T-cell (primary cell): ENCODE measurements at places on chromosomes 4 and X. TPM values are rescaled to one million over a fixed set of nuclear protein-coding genes. Genes with fewer than 3 reads are reported as not detected.
A peak's percentile ranks its signal among the peaks of the same experiment; 100 is the strongest.

Gene CXCL6
- total RNA-seq = not detected

GRCh38 chr4:109967798-109968520 lies 55.3 kb downstream of the EGF start:
- no peaks in the 10 kb centered on the region for H3K27me3 ChIP-seq
- H3K4me3 ChIP-seq = no peak overlapping the region
- peaks cover 5% of the 10 kb centered on the region for H3K4me1 ChIP-seq
- H3K36me3 ChIP-seq = no peaks in the 10 kb centered on the region
- no peak overlapping the region for H3K27ac ChIP-seq

- no peaks in the 10 kb centered on the region for H3K36me3 ChIP-seq
- H3K27ac ChIP-seq = no peak overlapping the region
- H3K4me3 ChIP-seq = no peak overlapping the region
- no peak for DNase-seq
Observed at GRCh38 chr4:57404483-57404882, 294.3 kb upstream of the IGFBP7 start.

- no peak for DNase-seq
- H3K27me3 ChIP-seq = no peaks in the 10 kb centered on the region
- H3K4me1 ChIP-seq = no peaks in the 10 kb centered on the region
Observed at GRCh38 chr4:98977557-98977956, 18.0 kb upstream of the METAP1 start.

GRCh38 chr4:27368781-27369180 lies 508.1 kb downstream of the STIM2 start:
- H3K4me3 ChIP-seq = no peak overlapping the region
- H3K27ac ChIP-seq = no peak overlapping the region
- no peaks in the 10 kb centered on the region for H3K36me3 ChIP-seq
- no peak for DNase-seq

Gene SLC10A4
- total RNA-seq = not detected

DNA sequence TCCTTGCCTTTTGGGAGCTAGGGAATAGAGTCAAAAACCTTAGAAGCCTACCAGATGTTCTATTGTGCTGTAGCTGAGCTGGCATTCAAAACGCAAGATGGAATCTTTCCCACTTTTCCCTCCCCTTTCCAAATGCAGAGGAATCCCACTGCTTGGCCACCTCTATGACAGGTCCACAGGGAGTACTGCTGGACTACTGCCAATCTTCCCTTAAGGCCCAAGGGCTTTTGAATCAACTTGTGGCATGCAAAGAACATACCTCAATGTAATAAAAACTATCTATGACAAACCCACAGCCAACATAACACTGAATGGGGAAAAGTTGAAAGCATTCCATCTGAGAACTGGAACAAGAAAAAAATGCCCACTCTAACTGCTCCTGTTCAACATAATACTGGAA lies 139.2 kb upstream of the AGTR2 start:
- H3K27me3 ChIP-seq = no peaks in the 10 kb centered on the region
- H3K4me3 ChIP-seq = no peak overlapping the region
- DNase-seq = no peak
- no peak overlapping the region for H3K27ac ChIP-seq
- no peaks in the 10 kb centered on the region for H3K36me3 ChIP-seq
- H3K4me1 ChIP-seq = no peaks in the 10 kb centered on the region

DNA sequence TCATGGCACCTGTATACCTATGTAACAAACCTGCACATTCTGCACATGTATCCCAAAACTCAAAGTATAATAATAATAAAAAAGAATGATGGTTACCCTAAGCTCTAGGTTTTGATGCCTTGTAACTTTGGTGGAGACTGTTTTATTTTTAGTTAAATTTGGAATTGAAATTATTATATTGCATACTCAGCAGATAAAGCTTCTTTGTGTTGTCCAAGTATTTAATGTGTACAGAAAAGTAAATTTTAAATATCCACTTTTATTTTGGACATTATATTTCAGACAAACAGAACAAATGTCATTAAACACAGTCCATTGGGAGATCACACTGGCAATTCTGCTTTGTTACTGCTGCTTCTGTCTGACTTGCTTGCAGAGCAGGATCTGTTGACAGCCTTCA lies 684.5 kb upstream of the CT83 start:
- H3K27ac ChIP-seq = no peak overlapping the region
- H3K4me3 ChIP-seq = no peak overlapping the region
- no peaks in the 10 kb centered on the region for H3K4me1 ChIP-seq

Gene MAGEB17
- not detected for total RNA-seq

GRCh38 chrX:3252744-3253143 lies 93.7 kb downstream of the MXRA5 start:
- DNase-seq = no peak
- no peaks in the 10 kb centered on the region for H3K36me3 ChIP-seq
- no peak overlapping the region for H3K4me3 ChIP-seq
- H3K27me3 ChIP-seq = no peaks in the 10 kb centered on the region
- H3K27ac ChIP-seq = no peak overlapping the region

GRCh38 chrX:130030826-130031225 lies 48.4 kb downstream of the BCORL1 start:
- H3K4me1 ChIP-seq = no peaks in the 10 kb centered on the region
- no peak for DNase-seq
- no peak overlapping the region for H3K27ac ChIP-seq

DNA sequence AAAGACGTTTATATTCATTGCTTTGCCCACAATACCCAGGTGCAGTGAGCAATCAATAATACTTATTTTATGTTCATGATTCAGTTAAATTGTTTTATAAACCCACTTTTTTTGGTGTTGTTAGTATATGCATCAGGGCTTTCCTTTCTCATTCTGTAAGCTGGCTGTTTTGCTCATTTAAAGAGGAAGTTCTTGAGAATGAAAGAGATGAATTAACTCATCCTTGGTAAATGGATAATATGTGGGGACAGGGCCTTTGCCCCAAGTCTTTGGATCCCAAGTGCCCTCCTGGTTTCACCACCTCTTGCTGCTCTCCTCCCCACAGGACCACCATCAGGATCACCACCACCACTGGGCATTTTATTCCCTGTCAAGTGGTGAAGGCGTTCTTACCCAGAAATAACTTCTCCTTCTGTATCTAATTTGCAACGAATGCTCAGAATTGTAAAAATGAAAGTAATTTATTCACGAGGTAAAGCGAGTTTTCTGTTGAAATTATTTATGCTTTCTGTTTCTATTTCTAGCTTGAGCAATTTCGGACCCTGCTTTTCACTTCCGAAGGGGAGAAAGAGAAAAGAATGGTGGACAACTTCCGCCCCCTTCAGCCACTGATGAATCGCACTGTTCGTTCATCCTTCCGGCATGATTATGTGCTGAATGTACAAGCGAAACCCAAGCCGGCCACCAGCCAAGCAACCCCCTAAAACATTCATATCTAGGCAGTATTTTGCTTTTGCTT lies 8.2 kb upstream of the ZRSR2 start:
- peaks cover 8% of the 10 kb centered on the region for H3K4me1 ChIP-seq
- H3K4me3 ChIP-seq = peak overlapping the region; percentile 40

DNA sequence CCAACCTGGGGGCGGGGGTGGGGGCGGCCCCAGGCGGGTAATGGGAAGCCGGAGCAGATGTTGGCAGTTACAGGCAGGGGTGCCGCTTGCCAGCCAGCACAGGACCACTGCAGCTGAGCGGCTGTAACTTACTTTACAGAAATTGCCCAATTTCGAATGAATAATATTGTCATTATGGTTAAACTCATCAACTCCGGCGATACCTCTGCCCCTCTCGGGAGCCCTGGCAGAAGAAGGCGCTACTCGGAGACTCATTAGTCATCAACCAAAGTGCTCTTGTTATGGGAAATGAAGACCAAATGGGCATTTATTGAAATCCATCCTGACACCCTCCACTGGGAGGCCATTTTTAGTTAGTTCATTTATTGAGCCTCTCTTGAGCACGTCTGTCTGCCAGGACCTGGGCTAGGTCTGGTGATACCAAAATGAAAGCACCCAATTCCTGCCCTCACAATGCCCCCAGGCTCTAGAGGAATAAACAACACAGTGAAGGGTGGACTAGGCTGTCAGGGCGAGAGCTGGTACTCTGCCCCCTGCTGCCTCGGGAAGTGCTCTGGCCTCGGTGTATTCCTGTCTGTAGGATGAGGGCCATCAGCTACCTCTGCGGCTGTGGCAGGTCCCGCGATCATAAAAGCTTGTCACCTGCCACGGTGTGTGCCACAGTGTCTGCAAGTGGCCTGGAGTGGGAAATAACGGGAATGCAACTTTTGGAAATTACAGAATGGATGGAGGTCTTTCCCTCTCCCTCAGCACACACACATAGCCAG lies 159.1 kb upstream of the PSAPL1 start:
- no peak overlapping the region for H3K27ac ChIP-seq
- DNase-seq = no peak
- no peaks in the 10 kb centered on the region for H3K4me1 ChIP-seq
- no peaks in the 10 kb centered on the region for H3K36me3 ChIP-seq

Gene TRIM60
- total RNA-seq = not detected

- no peak for DNase-seq
- H3K27ac ChIP-seq = peak overlapping the region; percentile 20
- H3K4me3 ChIP-seq = no peak overlapping the region
- H3K4me1 ChIP-seq = peaks cover 24% of the 10 kb centered on the region
- peaks cover 25% of the 10 kb centered on the region for H3K36me3 ChIP-seq
Observed at GRCh38 chr4:153541456-153542096, 75.4 kb downstream of the TMEM131L start.

DNA sequence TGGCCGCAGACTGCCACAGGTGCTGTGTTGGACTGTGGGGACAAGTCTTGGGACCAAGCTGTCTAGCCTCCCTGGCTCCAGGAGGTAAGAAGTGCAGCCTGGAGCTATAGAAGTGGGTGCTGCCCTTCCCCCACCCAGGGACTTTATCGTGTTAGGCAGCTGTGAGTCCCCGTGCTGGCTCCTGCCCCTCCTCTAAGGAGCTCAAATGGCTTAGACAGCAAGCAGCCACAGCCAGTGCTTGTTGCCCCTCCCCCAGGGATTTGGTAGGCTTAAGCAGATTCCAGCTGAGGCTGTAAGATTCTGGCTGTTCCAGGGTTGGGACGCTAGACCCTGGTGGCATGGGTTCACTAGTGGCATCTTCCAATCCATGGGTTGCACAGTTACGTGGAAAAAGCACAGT lies 979.4 kb upstream of the PCDH10 start:
- H3K4me1 ChIP-seq = no peaks in the 10 kb centered on the region
- no peak overlapping the region for H3K4me3 ChIP-seq
- H3K27me3 ChIP-seq = no peaks in the 10 kb centered on the region

DNA sequence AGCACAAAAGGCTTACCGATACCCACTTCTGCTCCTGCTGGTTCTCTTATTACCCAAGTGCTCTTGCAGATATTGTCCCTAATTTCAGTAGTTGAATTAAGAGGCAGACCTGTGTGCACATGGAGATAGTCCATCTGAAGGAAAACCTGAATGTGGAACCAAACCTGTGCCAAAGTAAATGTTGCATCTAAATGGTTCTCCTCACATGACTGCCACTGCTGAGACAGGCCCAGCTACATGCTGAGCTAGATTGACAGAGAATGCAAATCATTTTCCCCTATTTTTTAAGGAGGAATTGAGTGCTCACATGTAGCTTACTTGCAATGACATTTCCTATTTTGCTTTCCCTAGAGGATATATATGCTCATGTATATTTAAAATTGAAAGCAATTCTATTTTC lies 609.1 kb upstream of the TECRL start:
- no peak overlapping the region for H3K27ac ChIP-seq
- no peak for DNase-seq
- no peaks in the 10 kb centered on the region for H3K36me3 ChIP-seq
- H3K4me3 ChIP-seq = no peak overlapping the region

DNA sequence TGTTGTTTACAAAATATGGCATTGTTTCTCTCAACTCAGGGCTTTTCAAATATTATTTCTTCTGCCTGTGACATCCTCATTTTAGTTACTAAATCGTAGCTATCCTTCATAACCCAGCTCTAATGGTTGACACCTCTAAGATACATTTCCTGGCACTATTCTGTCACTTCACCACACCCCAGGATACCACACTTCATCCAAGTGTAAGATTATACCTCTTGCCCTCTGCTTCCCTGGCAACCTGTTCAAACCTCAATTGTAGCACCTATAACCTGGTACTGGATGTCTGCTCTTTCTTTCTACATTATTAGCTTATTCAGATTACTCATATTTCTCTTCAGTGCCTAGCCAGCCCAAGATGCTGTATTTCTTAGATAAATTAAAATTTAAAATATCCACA lies 175.7 kb upstream of the SPIN4 start:
- H3K36me3 ChIP-seq = no peaks in the 10 kb centered on the region
- H3K27ac ChIP-seq = no peak overlapping the region
- H3K4me3 ChIP-seq = no peak overlapping the region
- no peaks in the 10 kb centered on the region for H3K4me1 ChIP-seq
- no peaks in the 10 kb centered on the region for H3K27me3 ChIP-seq

Gene SLC25A5
- total RNA-seq = 156 TPM

Gene DDIT4L
- not detected for total RNA-seq

DNA sequence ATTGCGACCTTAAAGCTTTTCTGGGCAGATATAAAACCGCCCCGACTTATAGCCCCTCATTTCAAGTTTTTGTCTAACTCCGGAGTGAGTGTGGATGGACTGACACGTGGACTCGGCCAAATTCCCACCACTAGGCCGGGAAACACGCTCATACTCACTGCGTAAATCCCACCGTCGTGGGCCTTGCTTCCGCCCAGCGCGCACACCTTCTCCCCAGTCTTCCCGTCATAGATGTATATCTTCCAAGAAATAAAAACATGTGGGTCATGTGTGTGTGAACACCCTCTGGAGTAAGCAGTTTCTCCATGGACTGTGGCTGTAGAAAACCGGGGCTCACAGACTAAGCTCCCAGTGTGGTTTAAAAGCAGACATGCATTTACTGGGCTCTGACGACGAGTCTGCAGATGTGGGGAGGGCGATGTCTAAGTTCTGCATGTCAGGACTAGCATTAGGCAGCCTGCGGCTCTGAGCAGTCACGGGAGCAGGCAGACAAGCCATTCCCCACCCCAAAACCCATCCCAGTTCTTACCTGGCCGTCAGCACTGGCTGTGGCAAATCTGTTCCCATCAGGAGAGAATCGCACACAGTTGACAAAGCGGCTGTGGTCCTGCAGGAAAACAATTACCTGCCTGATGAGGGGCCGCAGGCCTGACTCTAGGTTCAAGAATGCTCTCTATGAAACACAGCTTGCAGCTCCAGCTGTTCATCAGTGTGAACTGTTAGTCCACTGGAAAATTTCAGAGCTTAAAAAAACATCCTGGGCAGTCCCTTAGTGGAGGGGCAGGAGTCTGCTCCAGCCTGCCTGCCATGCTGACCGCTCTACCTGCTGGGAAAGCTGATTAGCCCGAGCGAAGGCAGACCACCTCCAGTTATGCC lies 28.2 kb downstream of the WDR1 start:
- H3K36me3 ChIP-seq = peaks cover 99% of the 10 kb centered on the region
- no peak overlapping the region for H3K4me3 ChIP-seq
- H3K27me3 ChIP-seq = no peaks in the 10 kb centered on the region

DNA sequence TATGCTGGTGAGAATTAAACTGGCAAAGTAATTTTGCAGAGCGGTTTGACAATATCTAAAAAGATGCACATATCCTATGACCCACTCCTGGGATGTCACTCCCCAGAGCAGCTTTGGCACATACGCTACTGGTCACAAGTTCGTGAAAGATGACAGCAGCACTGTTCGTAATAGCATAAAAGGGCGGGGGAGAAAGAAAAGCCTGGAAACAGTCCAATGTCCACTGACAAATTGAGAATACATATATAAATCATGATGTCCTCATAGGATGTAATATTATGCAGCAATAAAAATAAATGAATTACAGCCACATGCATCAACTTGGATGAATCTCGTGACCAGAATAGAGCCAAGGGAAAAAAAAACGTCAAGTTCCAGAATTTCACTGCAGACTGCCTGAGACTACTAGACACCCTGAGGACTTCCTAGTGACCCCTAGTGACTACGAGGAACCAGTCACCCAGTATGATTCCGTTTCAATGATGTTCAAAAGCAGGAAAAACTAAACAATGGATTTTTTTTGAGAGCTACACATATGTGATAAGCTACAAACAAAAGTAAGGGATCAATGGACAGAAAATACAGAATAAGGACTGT lies 1.8 kb downstream of the PCSK1N start:
- H3K36me3 ChIP-seq = no peaks in the 10 kb centered on the region
- H3K27me3 ChIP-seq = no peaks in the 10 kb centered on the region
- no peak overlapping the region for H3K27ac ChIP-seq
- H3K4me3 ChIP-seq = no peak overlapping the region
